Hypothalamus (tissue), 51 donors: ENCODE measurements at places on chromosomes 1 and 21.

- no peak for DNase-seq
Measured at GRCh38 chr1:182835806-182836205, 3.3 kb upstream of the DHX9 start.

GRCh38 chr1:153232553-153232952, 15.2 kb downstream of the PRR9 start:
- no peak for DNase-seq

DNA sequence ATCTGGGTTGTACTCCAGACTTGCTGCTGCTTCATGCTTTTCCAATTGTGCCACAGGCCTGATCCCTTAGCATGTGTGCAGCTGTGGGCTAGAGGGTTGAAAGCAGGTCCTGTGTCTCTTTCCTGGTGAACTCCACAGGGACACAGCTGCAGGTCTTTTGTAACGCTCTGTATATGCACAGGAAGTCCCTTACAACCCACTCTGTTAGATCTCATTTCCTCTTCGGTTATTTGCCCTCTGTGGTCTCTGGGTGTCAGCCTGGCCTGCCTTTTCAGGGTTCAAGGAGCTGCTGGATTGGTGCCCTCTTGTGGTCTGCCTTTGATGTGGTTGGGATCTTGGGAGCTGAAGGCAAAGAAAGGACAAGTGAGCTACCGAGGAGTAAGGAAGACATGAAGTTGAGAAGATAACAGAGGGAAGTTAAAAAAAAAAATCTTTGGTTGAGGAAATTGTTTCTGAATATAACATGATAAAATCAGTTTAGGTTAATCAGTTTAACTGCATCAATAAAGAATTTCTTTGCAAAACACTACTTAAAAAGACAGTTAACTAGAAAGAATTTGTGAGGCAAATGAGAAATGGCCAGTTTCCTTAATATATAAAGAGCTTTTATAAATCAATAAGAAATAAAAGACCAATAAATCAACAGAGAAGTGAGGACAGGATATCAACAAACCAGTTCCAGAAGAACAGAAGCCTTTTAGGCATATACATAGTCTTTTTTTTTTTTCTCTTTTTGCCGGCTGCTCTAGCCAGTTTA, 44.1 kb downstream of the UCK2 start:
- DNase-seq = peak; percentile 45

- no peak for DNase-seq
Measured at GRCh38 chr1:25634066-25634465, 17.5 kb downstream of the MAN1C1 start.

DNA sequence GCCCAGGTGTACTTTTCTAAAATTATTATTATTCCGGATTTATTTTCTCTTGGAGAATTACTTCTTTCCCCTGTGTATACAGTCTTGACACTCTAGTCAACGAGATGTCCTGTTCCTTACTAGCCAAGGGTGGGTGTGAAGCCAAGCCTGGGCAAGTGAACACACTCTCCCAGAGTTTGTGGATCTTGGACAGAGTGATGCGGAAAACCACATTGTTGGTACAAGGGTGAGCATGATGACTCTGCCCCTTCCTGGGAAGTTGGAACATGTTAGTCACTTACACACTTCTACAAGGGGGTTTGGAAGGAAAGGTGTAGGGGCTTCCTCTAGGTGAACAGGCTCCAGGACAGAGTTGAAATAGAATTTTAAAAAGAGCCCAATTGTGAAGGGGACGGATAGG, 20.0 kb upstream of the RD3 start:
- DNase-seq = no peak

- DNase-seq = no peak
Measured at GRCh38 chr1:50665413-50665812, 242.2 kb upstream of the DMRTA2 start.

DNA sequence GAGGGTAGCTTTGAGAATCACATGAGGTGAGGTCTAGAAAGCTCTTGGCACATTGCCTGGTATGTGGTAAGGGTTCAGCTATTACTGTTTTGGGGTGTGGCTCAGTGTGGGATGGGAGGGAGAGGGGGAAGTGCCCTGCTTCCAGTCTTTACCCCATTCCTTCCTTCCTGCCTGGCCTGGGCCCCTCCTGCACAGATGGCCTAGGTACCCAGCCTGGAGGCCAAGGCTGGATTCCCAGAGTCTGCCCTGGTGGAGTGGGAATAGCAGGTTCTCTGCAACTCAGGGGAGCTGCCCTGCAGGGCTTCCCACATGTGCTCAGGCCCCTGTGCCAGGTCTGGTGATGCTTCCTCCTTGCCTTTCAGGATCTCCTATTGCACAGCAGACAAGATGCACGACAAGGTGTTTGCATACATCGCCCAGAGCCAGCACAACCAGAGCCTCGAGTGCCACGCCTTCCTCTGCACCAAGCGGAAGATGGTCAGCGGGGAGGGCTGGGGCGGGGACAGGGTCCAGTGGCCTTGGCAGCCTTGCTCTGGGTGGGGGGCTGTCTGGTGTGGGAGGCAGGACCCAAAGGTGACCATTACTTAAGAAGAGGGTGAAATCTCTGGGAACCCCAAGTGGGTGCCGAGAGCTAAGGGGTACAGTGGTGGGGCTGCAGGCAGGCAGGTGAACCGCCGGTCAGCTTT, 13.5 kb downstream of the LDLRAP1 start:
- no peak for DNase-seq

DNA sequence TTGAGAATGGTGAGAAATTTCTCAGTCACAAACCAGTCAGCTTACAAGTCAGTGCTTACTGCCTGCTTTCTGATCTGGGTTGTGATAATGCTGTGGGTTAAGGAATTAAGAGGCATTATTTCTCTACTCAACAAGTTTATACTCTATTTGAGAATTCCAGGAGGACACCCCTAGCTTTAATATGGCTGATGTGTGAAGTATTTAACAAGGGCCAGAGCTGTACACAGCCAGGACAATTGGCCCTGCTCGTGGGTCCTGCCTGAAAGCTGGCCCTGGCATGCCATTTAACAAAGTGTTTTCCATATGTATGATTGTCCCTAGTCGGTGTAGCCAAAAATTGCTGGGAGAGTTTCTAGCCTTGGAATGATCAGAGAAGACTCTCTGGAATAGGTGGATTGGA, 43.2 kb downstream of the HHAT start:
- DNase-seq = no peak

- no peak for DNase-seq
Measured at GRCh38 chr1:38082769-38083263, 36.2 kb upstream of the POU3F1 start.

GRCh38 chr1:187577610-187578009, 748.9 kb downstream of the PLA2G4A start:
- DNase-seq = no peak

DNA sequence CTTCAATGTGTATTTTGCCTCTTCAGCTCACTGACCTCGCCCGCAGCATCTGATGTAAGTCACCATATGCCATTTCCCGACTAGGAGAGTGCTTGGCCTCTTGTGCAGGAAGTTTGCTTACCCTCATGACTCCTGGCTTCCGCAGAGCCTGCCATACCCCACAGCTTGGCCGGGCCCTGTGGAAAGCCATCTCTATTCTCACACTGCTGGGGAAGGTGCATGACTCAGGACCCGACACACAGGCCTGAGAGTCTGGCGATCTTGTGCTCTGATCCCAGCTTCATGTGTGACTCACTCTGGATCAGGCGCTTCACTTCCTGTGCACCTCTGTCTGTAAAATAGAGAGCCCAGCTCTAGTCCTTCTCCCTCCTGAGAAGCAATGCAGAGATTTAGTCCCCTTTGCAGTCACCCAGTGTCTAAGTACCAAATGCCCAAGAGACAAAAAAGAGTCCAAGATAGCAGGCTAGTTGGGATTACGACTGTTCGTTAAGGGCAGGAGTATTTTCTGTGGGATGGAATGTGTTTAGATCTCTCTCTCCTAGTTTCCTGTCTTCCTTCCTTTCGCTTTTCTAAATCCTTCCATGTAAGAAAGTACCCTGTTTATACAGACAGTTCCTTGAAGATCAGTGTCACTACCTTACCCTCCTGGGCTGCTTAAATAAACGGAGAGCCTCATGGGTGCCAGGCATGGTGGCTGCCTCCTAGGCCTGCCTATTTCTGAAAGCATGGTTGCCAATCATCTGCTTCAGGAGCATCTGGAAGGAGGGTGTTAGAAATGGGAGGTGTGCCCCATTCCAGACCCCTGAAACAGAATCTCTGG, 62.8 kb upstream of the KIF26B start:
- no peak for DNase-seq

GRCh38 chr1:42186152-42186551, 21.6 kb upstream of the GUCA2A start:
- DNase-seq = no peak

DNA sequence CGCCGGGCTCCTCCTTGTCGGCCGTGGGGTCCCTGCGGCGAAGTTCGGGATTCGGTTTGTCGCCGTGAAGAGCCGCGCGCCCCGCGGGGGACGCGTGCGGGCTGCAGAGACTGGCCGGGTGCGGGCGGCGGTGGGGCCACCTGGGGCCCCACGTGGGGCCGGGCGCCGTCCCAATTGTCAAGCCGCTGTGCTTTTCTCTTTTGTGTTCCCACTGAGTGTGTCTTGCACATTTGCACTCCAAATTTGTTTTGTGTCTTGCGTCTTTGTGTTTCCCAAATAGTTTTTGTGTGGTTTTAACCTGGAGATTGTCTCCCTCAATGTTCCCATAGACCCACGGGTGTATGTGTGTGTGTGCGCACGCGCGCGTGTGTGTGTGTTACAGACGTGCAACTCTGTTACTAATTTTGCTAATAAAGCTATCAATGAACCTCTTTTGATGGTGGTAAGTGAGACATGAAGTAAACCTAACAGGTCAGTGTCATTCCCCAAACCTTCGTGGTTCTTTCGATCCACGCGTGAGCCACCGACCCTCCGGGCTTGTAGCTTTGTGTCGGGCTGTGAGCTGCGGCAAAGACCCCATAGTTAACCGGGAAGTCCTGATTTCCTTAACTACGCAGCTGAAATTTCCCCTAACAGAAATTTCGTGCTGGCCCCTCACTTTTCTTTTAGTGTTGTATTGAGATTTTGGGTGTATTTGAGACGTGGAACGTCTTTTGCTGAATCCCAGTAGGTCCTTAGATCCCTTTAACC, 708 bp downstream of the PRDM2 start:
- peak; percentile 54 for DNase-seq

GRCh38 chr1:219359126-219359525, 185.4 kb downstream of the LYPLAL1 start:
- DNase-seq = no peak

- DNase-seq = no peak
Measured at GRCh38 chr1:53902235-53903138, 8.5 kb downstream of the DIO1 start.

GRCh38 chr1:18109756-18110597, 2.4 kb downstream of the IGSF21 start:
- peak; percentile 20 for DNase-seq

GRCh38 chr1:63004868-63005267, 220.9 kb downstream of the ATG4C start:
- DNase-seq = no peak

DNA sequence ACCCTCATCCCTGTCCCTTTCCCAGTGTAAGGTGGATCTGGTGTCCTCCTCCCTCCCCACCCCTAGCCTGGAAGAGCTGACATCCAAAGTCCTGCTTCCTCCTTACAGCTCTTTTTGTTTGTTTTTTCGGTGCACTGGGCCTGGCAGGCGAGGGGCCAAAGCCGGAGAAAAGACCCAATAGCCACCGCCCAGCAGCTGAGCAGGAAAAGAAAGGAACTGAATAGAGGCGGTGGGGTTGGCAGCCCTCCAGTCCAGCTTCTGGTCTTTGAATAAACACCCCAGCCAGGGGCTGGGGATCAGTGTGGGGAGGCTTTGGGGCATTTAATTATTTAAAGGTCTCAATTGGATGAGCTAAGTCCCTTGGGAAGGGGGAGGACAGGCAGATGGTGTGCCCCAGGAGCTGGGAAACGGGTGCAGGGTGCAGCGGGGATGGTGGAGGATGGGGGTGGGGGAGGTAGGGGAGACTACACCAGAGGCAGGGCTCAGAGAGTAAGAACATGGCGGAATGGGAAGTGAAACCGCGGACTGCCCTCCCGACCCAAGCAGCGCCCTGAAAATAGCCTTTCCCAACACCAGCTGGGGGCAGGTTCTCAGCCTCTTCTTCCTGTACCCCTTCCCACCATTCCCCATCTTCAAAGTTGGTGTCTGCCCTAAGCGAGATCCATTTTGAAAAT, 20.2 kb downstream of the BTG2 start:
- peak; percentile 85 for DNase-seq

GRCh38 chr1:59124166-59124565, 172.7 kb upstream of the FGGY start:
- DNase-seq = no peak

GRCh38 chr1:103959565-103959964, 209.9 kb downstream of the AMY1C start:
- no peak for DNase-seq

DNA sequence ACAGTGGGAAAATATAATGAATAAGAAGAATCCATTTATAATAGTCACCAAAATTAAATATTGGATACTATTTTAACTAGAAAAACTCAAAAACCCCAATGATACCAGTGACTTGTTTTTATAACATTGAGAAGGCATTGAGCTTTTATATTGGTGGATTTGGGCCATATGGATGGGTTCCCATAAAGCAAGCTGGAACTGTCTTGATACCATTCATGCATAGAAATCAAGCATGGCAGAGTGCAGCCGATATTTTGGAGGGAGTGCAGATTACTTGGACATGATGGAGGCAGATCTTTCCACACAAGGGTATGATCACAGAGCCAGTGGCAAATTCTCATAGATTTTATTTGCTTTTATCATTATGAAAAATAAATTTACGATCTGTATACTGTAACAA, 3.8 kb upstream of the RWDD3 start:
- no peak for DNase-seq

DNA sequence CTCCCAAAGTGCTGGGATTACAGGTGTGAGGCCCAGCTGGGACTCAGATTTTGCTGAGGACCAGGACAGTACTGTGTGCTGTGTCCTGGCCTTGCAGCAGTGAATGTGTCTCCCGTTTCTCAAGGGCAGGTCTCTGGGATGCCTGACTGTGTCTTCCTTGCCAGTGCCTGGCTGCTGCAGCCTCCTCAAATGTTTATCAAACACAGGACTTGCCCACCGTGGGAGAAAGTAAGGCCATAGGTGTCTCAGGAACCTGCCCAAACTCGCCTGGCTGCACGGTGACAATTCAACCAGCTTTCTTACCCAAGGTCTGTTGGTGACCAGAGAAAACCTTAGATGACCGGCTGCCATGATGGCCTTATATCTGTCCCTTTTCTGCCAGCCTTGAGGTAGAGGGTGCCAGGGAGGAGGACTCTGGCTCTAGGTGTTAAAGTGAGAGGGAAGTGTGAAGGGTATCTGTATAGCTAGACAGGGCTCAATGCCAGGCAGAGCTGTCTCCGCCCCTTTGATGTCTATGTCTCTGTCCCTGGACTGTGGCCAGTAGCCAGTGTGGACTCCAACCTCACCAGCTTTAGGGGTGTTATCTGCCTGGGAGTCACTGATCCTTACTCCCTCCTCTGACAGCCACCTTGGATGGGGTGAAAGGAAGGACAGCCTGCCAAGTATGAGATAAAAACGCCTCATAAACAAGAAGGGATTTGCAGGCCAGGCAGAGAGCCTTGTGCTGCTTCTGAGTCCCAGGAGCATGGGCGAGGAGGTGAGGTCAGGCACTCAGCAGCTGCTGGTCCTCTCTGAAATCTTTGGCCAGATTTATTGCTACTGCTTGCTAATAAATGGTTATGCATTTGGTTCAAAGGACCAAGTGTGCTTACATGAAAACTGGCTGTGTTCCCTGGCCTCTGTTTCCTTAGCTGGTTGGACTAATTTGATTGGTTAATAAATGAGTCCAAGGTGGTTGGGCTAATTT, 22.3 kb downstream of the IL6R start:
- DNase-seq = no peak
